ENCODE measurements at places on chromosomes 12 and 14. TPM values are rescaled to one million over a fixed set of nuclear protein-coding genes. Genes with fewer than 3 reads are reported as not detected.

DNA sequence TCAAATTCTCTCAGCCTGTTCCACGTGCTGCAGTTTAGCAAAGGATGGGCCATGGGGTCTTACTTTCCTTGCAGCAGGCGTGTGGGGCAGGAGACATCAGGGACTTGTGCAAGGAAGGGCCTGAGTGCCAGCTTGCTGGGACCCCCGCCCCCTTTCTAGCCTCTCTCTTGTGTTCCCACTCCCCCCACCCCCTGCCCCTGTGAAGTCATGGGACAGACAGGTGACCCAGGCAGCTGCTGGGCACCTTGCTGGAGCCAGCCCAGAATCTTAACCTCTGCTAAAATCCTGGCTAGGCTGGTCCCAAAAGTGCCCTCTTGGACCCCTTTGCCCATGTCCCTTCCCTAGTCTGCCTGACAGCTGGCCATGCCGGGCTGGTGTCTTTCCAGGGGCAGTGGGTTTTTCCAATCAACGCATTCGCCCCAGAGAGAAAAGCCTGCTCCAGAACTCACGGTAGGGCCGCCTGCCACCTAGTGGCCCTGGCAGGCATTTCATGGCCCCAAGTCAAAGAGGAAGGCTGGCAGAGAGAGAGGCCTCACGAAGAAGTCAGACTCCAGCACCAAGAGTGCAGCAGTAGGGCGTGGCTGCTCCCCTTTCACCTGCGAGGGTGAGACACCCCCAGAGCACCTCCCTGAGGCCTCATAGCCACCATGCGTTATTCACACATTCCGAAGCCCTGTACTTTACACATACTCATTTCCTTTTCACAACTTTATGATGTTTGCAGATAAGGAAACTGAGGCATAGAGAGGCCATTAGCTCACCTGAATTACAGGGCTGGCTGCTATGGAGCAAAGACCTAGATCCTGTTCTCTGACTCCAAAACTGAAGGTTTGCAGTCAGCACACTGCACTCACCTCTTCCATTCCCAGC is 67.4 kb downstream of the LGMN start:
- peak; percentile 42 for DNase-seq

Gene CELA1
- total RNA-seq = not detected

- no peak for DNase-seq
Observed at GRCh38 chr14:50036211-50036610, 80.2 kb downstream of the VCPKMT start.

- no peak for DNase-seq
Observed at GRCh38 chr12:100026241-100026640, 41.5 kb upstream of the ANKS1B start.

GRCh38 chr12:93782853-93783252 is 105.7 kb downstream of the CRADD start:
- DNase-seq = no peak

Gene WIF1
- 2.2 TPM for total RNA-seq

Gene WSCD2
- total RNA-seq = not detected

GRCh38 chr12:62599854-62600437 is 133.3 kb downstream of the MON2 start:
- DNase-seq = peak; percentile 26

- no peak for DNase-seq
Observed at GRCh38 chr14:44767646-44768173, 194.0 kb downstream of the KLHL28 start.

DNA sequence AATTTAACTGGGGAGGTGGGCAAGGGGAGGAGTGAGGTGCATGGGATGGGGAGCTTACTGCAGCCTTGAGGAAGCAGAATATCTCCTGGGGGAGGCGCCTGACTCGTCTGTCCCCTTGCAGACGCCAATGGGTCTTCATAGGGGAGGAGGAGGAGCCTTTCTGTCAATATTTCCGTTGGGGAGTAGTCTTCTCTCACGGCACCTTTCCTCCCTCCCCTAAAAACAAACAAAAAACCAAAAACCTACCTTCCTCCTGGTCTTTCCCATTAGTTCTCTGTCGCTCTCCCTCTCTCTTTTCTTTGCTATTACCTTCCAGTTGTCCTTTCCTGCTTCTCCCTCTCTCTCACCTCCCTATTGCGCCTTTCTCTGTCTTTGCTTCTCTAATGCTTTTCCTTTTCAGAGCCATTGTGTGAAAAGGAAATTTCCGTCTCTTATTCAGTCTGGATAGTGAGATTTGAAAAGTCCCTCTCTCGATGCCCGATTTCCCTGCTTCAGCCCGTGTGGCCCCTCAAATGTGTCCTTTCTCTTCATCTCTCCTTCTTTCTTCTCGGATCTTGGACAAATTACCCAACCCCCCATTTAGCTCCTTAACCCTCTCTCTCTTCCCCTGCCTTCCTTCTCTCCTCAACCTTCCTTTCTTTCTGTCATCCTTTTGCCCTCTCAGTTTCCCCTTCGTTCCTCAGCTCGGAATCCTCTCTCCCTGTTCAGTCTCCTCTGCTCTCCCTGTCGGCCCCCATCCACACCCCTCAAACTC is 5.9 kb downstream of the GPR84 start:
- DNase-seq = no peak

DNA sequence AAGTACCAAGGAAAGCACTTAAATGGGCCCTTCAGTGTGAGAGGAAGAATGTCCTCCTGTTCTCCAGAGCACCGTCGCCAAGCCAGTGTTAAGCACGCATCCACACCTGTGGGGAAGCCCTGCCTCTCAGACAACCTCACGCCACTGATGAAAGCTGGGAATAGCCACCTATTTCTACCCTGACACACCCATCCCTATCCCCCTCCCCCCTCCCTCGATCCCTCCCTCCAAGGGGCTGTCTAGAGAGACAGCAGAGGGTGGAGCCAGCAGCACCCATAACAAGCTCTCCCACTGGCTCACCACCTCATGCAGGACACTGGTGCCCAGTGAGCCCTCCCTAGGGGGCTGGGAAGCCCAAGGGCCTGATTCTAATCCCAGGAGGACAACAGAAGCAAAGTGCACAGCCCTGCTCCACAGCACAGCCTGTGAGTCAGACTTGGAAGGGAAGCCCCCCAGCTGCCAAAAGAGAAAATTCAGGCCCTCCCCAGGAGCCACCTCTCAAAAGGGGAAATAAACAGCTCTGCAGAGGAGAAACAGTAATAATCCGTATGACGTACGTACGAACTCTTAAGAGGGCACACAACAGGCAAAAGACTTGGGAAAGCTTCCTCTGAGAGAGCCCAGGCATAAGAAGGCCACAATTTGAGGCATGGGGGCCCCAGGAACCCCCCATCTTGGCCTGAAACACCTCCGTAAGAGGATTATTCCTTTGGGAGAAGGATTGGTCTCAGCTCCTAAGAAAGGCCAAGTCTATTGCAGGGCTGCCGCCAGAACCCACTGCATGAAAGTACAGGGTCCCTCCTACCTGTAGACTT is 7.8 kb downstream of the PITPNM2 start:
- no peak for DNase-seq

DNA sequence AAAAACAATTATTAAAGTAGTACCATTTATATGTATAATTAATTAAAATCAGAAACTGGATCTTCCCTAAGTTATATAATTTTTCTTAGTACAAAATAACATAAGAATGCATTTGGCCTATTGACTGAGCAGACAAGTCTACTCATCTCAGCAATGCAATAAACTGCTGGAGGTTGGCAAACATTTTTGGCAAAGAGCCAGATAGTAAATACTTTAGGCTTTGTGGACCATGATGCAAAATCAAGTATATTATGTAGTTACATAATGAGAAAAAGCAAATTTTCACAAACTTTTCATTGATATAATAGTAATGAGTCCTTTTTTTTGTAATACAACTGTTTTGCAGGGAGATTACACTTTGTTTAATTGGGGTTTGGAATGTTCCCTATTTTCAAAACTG is 30.9 kb downstream of the ERGIC2 start:
- DNase-seq = peak; percentile 31
